ENCODE measurements at places on chromosomes 16 and 17.

DNA sequence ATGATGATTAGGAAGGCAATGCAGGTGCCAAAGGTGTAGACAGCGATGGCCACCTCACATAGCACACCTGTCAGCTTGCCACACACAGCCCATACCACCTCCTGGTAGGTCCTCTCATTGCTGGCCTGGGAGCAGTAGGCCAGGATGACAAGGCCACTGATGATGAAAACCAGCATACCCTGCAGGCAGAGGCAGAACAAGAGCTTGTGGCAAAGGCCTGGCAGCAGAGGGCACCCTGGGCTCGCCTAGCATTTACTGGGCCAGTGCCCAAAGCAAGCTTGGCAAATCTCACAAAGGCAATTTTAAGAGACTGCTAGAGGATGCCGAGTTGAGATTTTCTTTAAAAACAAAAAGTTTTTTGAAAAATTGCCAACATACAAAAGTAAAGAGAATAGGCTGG lies 5.9 kb downstream of the SLC38A7 start:
- DNase-seq = no peak

DNA sequence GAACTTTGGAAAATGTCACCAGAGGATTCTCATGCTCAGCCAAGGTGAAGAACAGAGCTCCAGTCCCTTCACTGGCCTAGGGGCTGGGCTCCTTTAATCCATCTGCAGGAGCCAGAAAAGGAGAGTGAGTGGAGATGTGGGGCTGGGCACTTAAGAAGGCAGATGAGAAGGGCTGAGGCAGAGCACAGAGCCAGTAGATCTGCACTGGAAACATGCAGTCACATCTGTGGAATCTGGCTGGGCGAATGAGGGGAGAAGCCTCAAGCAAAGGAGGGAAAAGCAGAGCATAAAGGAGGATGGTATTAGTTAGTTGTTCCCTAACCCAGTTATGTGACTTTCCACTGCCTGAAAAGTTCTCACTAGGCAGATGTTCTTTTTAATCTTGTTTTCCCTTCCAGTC lies 50.4 kb upstream of the BCAR1 start:
- DNase-seq = no peak

DNA sequence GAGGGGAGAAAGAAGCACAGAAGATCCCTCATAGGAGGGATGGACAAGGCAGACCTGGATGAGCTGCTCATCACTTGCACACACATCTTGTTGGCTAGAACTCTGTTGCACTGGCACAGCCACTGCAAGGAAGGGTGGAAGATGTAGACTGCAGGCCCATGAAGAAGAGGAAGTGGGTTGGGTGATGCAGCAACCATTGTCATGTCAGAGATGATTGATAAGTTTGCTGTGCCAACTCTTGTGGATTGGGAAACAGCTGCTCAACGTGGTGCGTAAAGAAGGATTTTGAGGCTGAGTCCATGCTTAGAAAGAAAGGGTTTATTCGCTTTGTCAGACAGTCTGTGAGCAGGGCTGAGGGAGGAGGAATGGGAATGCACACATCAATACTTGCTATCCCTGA lies 161.4 kb upstream of the MPHOSPH6 start:
- no peak for DNase-seq

DNA sequence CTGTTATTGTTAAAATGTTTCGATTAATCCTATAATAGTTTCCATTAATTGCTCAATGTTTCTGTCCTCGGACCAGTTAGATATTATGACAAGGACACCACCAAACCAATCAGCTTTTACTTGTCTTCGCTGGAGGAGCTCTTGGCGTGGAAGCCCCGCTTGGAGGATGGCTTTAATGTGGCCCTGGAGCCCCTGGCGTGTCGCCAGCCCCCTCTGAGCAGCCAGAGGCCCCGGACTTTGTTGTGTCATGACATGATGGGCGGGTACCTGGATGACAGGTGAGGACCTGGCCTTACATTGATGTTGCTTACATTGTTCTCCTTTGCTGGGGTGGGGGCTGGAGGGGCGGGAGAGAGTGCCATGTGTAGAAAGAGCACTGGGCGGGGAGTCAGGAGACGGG lies 3.0 kb downstream of the ENGASE start:
- no peak for DNase-seq

- DNase-seq = no peak
Measured at GRCh38 chr16:53947642-53948041, 243.7 kb downstream of the FTO start.

DNA sequence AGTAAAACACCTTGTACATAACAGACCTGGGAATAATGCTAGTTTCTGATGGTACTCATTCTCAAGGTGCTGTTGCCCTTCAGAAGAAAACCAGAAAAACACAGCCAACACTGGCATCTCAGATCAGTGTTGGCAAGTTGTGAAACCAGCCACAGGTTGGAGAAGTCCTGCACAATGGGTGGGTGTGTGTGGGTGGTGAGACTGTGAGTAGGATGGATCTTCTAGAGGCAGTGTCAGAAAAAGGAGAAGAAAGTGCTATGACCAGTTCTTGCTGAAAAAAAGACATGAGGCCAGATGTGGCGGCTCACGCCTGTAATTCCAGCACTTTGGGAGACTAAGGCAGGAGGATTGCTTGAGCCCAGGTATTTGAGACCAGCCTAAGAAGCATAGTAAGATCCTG lies 35.2 kb upstream of the SMIM36 start:
- no peak for DNase-seq

GRCh38 chr16:64866021-64866420 lies 255.8 kb downstream of the CDH11 start:
- no peak for DNase-seq

- DNase-seq = no peak
Measured at GRCh38 chr17:31583772-31584356, 192.4 kb downstream of the RAB11FIP4 start.

GRCh38 chr16:10971560-10971961 lies 27.2 kb downstream of the CLEC16A start:
- no peak for DNase-seq

DNA sequence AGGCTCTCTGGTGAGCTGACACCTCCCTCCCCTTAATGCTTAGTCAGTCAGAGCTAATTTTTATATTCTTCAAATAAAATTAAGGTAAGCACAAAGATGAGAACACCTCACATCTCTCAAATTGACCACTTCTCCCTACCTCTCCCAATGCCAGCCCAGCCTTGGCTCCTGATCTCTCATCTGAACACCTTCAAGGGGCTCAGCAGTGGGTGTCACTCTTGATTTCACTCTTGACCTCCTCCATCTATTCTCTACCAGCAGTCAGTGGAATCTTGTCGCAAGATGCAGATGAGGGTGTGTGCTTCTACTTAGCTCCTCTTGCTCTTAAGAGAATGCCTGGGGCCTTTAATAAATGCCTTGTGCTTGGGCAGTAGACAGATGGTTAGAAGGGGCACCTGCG lies 309.0 kb upstream of the IRX3 start:
- no peak for DNase-seq

- DNase-seq = no peak
Measured at GRCh38 chr16:22670044-22670536, 143.9 kb upstream of the HS3ST2 start.

GRCh38 chr17:55843785-55844184 lies 92.9 kb downstream of the PCTP start:
- DNase-seq = no peak

DNA sequence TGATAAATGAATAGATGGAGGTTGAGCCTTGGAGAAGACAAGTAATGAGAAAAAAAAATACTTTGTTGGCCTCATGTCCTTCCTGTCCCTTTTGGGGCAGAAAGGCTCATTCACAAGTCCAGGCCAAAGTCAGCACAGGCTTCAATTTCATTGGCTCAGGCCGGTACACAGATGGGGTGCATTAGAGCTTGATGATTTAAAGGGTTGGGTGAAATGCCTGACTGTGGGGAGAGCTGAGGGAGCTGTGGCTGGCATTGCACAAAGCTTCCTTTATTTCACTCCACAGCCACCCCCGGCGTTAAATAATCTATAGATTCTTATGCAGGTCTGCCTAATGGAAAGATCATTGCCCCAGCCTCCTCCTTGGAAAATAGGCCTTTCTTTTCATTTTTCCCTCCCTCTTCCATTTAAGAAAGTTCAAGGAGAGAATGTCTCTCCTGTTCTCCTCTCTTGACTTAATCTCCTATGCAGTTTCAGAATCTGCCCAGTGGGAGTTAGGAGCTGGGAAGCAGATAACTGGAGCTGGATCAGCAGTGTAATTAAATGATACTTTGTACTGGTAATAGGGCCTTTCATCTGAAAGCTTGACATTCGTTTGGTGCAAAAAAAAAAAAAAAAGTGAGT lies 24.4 kb downstream of the YPEL2 start:
- no peak for DNase-seq

DNA sequence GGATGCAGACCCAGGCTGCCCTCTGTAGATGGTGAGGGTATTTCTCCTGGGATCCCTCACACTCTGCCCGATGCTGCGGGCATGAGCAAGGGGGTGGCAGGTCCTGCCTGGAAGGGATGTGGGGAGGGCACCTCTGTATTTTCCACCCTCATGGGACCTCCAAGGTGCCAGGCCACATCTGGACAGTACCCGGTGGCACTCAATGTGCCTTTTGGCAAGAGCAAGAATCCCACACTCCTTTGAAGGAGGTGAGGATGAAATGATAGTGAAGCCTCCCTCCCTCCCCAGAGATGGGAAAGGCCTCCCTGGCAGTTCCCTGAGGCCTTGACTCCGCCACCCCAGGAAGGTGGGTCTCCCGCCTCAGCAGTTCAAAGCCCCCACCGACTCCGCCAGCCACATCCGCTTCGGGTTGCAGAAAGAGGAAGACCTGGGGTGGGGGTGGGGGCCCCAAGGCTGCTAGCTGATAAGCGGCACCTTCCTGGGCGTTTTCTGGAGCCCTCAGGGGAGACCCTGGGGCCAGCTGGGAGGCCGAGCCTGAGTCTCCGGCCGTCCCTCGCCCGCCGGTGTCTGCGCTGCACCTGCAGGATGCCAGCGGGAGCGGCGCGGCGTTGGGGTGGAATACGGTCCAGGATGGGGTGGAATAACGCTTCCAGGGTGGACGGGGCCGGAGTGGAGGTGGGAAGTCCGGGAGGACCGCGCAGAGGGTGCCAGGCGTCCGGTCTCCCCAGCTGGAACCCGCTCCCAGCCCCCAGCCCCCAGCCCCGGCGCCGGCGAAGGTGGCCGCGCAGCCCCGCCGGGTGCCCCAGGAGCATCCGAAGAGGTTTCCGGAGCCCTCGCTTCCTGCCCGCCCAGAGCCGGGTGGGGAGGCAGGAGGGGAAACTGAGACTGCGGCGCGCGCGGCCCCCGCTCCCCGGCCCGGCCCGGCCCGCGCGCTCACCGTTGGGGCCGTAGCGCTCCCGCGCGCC lies 718 bp downstream of the ATP2A3 start:
- peak; percentile 67 for DNase-seq

DNA sequence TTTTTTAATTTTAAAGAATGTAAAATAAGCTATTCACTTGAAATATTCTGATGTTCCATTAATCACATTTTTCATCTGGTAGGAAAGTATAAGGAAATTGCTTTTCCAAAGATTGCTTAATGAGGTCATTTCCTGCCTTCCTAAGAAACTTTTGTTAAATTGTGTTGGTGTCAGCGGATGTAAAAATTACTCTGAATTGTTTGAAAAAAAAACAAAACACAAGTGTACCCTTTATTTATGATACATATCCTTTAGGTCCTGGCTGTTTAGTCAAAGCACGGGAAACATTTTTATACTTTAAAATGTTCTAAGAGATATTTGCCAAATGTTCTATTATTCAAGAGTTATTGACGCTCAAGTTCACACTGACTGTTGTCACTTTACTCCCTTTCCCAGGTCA lies 1357.4 kb upstream of the GOT2 start:
- DNase-seq = no peak

- DNase-seq = no peak
Measured at GRCh38 chr16:28105954-28106353, 42.4 kb upstream of the GSG1L start.

DNA sequence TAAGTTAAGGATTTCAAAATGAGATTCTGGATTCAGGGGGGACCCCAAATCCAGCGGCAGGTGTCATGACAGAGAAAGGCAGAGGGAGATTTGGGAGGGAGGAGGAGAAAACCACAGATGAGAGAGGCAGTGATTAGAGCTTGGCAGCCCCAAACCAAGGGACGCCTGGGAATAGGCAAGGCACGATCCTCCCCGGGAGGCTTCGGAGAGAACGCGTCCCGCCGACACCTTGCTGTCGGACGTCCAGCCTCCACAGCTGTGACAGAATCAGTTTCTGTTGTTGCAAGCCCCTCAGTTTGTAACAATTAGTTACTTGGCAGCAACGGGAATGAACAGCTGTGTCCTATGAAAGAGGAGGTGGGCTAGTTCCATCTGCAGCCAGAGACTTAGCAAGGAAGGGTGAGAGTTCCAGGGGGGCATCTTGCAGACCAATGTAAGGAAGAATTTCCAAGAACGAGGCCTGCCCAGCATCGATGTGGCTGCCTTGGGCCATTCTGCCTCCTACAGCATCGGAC lies 110.7 kb upstream of the SDK2 start:
- no peak for DNase-seq

GRCh38 chr17:63490329-63490728 lies 13.5 kb downstream of the ACE start:
- DNase-seq = no peak

- no peak for DNase-seq
Measured at GRCh38 chr17:28704219-28704858, 7.3 kb downstream of the PROCA1 start.

GRCh38 chr17:39450051-39450450 lies 1.0 kb downstream of the MED1 start:
- DNase-seq = no peak
